ENCODE measurements at places on chromosomes 12 and 14.

DNA sequence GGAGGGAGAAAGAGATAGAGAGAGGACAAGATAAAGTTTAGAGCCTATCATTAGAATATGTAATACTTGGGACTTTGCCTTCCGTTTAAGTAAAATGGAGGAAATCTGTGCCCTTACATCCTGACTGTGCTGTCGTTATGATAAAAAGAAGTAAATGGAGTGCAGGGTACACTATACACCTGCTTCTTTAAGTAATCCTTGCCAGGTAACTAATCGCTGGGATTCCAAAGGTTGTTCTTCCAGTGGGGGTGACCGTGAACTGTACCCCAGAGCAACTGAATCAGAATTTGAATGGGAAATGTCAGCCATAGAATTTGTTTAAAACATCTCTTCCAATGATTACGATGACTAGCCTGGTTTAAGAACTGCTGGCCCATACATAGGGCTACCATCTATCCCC is 126.1 kb upstream of the EEA1 start:
- DNase-seq, result no peak

DNA sequence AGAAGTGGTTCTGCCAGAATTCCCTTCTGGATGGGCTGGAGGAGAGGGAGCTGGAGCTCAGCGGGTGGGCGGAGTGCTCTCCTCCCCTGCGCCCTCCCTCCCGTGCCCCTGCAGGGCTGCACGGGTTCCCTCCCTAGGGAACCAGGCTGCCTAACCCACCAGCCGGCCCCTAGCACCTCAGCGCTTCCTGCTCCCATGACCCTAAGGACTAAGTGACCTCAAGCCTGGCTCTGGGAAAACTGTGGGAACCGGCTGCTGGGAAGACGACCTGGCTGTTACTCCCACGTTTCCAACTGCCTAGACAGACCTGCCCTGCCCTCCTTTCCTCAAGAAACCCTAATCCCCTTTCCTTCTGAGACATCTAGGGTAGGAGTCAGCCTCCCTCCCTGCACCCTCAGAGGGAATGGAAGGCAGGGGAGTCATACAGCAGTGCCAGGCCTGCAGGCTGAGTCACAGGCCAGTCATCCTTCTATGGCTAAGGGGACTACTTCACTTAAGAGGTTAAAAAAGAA is 31.5 kb downstream of the SLC6A12 start:
- DNase-seq, result no peak

DNA sequence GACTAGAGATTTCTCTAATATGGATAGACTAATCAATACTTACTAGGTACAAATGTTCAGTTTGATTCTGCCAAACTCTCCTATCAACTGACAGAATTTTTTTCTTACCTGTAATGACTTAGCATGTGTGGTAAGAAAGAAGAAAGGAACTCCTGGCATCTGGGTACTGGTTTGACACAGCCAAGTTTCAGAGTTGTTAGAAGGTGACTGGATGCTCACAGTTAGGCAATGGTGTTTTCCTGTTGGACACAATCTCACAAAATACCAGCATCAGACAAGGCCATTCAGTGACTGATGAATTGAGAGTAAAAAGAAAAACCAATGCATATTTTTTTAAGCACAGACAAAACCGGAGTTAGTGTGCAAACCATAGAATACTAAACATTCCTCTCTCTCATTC is 4.2 kb downstream of the MUCL1 start:
- DNase-seq, result no peak

DNA sequence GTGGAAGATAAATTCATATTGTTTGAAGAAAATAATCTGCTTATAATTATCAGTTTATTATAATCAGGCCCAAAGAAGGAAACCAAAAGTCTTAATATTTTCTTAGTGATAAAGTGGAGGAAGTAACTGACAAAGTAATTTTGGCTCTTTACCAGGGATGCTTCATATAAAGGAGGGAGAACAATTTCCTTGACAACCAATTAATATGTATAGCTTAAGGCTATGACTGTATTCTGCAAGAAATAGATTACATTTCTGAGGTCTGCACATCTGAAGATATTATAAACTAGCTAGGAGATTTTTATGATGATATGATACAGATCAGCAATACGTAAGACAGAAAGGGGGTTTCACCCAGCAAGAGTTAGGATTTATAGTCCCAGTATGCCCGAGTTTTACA is 90.8 kb downstream of the BICD1 start:
- DNase-seq, result no peak

GRCh38 chr12:111971800-111972199 is 41.2 kb downstream of the TMEM116 start:
- no peak for DNase-seq

- DNase-seq, result no peak
Measured at GRCh38 chr12:124704619-124705018, 137.2 kb upstream of the NCOR2 start.

- no peak for DNase-seq
Measured at GRCh38 chr12:52351196-52352059, 15.9 kb downstream of the KRT85 start.

GRCh38 chr14:20295067-20295466 is 10.7 kb downstream of the TTC5 start:
- DNase-seq, result no peak

Measured in activated CD8-positive, alpha-beta memory T cell treated with anti-CD3 and anti-CD28 coated beads for 48 hours (primary cell).